ENCODE measurements at places on chromosomes 2 and 18.
A peak's percentile ranks its signal among the peaks of the same experiment; 100 is the strongest.

DNA sequence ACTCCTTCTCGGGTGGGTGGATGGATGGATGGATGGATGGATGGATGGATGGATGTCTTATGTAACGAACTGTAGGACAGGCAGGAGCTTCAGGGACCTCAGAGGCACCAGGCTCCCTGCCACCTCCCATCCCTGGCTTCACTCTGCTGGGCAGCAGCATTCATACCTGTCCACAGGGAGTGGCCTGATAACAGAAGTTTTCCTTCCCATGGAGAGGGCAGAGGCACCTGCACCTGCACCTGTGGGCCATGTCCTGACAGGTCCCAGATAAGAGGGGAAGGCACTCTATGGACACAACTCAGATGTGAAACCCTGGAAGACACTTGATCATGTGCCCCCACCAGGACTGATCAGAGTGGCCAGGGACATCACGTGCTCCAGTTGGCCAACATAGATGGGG is 142.3 kb downstream of the GBX2 start:
- DNase-seq, result no peak

- no peak for DNase-seq
Measured at GRCh38 chr2:69169655-69170389, 156.8 kb downstream of the ANTXR1 start.

- no peak for DNase-seq
Measured at GRCh38 chr2:118255771-118256372, 167.6 kb downstream of the INSIG2 start.

GRCh38 chr18:23263551-23264235 is 128.4 kb downstream of the CABLES1 start:
- DNase-seq, result no peak

- DNase-seq, result no peak
Measured at GRCh38 chr2:235432741-235433520, 60.9 kb upstream of the AGAP1 start.

GRCh38 chr2:43737855-43738254 is 36.0 kb upstream of the DYNC2LI1 start:
- no peak for DNase-seq

- DNase-seq, result no peak
Measured at GRCh38 chr2:163077241-163077640, 238.7 kb upstream of the KCNH7 start.

- no peak for DNase-seq
Measured at GRCh38 chr2:142965443-142965842, 88.0 kb downstream of the KYNU start.

GRCh38 chr2:232281858-232282507 is 96.6 kb upstream of the ALPP start:
- DNase-seq, result no peak

DNA sequence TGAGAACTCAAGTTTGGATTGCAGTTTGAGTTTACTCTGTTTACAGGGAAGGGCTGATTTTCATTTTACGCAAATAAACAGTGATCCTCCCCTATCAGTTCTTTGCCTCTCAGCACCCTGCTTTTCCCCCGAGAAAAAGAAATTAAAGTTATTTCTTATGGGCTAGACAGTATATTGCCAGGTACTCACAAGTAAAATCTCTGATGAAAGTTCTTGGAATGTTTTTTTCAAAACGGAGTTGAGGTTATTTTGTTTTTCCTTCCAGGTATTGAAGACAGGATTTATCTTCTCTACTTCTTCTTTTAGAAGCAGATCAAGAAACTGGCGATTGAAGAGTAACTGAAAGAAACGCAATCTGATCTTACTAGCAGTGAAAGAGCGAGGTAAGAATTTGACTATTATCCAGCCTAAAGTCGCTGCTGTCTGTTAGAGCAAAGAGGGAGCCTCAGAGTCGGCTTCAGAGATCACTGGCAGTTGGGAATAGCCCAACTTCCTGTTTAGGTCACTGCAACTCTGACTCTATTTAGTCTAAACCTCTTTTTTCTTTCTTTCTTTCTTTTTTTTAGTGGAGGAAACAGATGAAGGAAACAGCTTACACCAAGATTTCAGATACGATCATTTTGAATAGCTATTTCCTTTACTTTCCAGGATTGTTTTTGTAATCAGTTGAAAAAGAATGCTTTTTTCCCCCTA is at the start of gene TFPI:
TSS of gene TFPI (minus strand) at position 425 of the 693 bp plus-strand sequence. CDS start 50,667 bp downstream, outside the sequence.
- no peak for DNase-seq

DNA sequence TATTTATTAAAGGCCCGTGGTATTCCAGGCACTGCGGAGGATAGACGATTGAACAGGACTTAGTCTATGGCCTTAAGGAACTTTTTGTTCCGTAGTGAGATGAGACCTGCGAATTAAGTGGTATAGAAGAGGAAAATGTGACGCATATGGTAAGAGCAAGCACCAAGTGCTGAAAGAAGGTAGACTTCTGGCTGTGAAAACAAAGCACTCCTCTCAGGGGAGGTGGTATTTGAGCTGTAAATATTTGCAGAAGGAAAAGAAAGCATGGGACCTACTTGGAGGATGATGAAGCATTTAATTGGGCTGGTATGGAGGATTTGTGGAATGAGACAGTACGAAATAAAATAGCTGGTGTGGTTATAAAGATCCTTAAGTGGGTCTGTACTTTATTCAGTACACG is 62.5 kb downstream of the GPR39 start:
- DNase-seq, result peak; percentile 12

- no peak for DNase-seq
Measured at GRCh38 chr18:34322365-34323289, 97.9 kb upstream of the NOL4 start.

GRCh38 chr18:46373791-46374190 is 269.6 kb downstream of the HAUS1 start:
- no peak for DNase-seq

DNA sequence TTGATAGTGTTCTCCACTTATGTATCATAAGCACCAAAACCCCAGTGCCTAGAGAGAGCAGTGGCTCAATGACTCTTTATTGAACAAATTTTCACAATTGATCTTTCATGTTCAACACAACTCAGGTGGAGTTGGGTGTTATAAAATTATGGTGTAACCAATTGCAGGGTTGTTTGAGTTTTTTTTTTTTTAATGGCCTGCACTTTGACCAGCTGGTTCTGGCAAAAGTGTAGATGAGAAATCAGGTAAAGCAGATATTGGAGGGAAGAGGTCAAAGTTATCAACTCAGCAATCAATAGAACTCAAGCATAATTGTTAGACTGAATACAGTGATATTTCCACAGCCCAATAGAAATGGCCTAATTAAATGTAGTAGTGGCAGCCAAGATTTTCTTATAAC is 1386.3 kb downstream of the SUCLG1 start:
- no peak for DNase-seq

GRCh38 chr2:117126656-117127055 is 687.8 kb upstream of the DDX18 start:
- no peak for DNase-seq

GRCh38 chr18:26869640-26870039 is 4.1 kb upstream of the AQP4 start:
- DNase-seq, result no peak
